ENCODE measurements at places on chromosomes 12 and 14.

GRCh38 chr12:53980802-53981496, 4.0 kb upstream of the HOXC10 start:
- DNase-seq, result no peak

- peak; percentile 81 for DNase-seq
Observed at GRCh38 chr14:63677891-63678379, 36.3 kb upstream of the WDR89 start.

GRCh38 chr12:63362791-63363190, 211.8 kb upstream of the AVPR1A start:
- DNase-seq, result peak; percentile 39

- DNase-seq, result no peak
Observed at GRCh38 chr14:104171029-104171697, 32.8 kb downstream of the KIF26A start.

DNA sequence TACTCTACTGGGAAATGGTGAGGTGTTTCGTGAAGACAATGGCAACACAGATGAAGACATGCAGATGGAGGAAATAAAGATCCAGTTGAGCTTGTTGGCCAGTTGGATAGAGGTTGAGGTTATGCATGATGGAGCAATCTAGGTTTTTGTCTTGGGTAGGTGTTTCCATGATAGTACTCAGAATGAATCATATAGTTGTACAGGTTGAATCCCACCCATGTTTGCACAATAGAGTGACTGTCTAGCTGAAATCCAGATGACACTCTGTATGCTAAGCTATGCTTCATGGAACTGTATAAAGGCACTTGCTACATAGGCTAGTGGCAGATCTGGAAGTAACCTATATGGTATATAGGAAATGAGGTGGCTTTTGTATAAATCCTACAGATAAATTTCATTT, 264.9 kb downstream of the NAV3 start:
- no peak for DNase-seq

- DNase-seq, result no peak
Observed at GRCh38 chr14:102510616-102511520, 1.3 kb upstream of the ANKRD9 start.

DNA sequence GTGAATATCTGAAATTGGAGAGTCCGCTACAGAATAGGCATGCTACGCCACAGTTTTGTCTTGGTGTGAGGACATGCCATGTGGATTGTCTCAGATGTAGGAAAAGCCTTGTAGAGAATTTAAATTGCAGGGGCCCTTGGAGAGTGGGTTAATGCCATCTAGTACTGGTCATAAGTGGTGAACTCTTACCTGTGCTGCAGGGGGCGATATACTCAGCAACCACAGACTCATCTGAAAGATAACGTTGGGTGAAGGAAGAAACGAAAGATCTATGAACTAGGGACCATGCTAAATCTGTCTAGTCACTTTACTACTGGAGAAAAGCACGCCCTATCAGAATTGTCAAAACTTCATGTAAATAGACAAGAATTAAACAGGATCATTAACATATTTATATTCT, 33.7 kb upstream of the A2M start:
- DNase-seq, result no peak

GRCh38 chr14:68714991-68715924, 77.6 kb downstream of the ZFP36L1 start:
- peak; percentile 86 for DNase-seq

- no peak for DNase-seq
Observed at GRCh38 chr12:53179687-53180219, 769 bp upstream of the ZNF740 start.

DNA sequence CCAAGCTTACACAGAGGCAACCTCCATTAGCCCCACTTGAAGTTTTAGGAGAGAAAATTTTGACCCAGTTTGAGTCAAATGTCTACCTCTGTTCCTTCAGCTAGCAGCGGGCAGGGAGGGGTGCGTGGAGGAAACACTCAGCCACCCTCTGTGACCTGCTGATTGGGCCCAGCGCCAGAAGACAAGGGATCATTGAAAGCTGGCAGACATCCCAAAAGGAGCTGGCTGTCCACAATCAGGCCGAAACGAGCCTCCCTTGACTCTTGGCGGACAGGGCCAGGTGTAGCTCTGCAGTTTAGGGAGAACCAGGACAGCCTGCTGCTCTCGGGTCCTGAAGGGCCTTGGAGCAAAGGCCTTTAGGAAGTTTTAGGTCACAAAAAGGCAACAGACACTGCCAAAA, 41.3 kb downstream of the CD9 start:
- no peak for DNase-seq

DNA sequence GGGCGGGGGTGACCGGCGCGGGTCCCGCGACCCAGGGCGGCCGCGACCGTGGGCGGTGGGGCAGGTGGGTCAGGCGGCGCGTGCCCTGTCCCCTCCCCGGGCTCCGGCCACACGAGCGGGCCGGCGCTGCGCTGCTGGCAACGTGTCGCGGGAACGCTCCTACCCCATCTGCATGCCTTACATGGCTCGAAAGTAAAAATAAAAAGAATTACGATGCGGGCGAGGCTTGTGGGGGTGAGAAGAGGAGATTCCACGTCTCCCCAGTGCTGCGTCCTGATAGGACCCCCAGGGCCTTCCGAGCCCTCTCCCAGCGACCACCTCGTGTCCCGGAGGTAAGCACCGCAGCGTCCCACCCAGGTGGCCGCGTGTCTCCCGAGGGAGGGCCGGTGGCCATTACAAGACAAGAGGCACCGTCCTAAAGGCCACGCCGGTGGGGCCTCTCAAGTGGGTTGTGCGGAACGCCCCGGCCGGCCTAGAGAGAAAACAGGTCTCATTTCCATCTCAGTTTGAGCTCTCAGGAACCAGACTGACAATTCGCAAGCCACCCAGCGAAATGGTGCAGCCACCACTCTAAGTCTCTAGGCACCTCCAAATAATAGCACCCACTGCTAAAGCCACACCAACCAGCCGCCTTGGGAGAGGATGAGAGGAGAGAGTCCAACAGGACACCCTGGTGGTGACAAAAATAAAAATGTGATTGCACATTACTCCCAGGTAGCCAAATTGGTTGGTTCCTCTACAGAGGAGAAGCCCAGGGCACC, 612 bp upstream of the FOXN3 start:
- DNase-seq, result peak; percentile 53

DNA sequence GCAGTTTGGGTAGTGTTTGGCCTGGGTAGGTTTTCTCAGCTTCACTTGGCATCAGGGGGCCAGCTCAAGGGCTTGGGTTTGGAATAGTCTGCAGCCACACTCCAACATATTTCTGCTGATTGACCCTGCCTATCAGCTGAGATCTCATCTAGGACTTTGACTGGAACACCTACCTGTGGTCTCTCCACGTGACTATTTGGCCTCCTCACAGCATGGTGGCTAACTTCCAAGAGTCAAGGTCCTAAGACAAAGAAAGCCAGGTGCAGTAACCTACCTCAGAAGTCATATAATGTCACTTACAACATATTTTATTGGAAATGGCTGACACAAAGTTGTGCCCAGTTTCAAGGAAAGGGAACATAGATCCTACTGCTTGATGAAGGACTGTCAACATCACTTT, 481.0 kb downstream of the EGLN3 start:
- no peak for DNase-seq

- no peak for DNase-seq
Observed at GRCh38 chr14:92577321-92577742, 63.8 kb downstream of the RIN3 start.

GRCh38 chr12:2691006-2691344, 103.8 kb upstream of the FKBP4 start:
- peak; percentile 30 for DNase-seq

DNA sequence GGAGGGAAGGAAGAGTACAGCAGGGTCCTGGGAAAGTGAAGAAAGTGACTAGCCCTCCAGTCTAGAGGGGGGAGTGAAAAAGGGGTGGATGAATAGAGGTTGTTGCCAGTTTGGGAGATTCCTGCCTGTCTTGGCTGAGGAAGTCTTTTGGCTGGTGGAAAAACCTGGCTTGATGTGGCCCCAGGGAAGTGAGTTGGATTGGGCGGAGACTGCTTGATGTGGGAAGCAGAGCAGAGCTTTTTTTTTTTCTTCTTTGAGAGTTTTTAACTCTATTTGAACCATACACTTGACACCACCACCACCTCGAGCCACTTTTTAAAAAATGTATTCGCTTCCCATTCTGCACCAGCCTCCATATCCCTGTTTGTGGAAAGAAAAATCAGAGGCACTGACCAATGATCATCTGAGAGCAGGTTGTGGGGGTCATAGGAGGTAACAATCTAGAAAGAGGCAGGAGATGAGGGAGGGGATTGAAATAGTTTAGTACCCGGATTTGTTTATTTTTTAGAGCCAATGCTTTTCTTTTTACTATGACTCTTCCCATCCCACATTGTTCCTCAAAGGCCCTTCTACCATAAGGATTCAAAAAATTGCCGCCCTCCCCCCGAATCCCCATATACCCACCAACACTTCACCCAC, 690 bp upstream of the DTX3 start:
- DNase-seq, result peak; percentile 66

DNA sequence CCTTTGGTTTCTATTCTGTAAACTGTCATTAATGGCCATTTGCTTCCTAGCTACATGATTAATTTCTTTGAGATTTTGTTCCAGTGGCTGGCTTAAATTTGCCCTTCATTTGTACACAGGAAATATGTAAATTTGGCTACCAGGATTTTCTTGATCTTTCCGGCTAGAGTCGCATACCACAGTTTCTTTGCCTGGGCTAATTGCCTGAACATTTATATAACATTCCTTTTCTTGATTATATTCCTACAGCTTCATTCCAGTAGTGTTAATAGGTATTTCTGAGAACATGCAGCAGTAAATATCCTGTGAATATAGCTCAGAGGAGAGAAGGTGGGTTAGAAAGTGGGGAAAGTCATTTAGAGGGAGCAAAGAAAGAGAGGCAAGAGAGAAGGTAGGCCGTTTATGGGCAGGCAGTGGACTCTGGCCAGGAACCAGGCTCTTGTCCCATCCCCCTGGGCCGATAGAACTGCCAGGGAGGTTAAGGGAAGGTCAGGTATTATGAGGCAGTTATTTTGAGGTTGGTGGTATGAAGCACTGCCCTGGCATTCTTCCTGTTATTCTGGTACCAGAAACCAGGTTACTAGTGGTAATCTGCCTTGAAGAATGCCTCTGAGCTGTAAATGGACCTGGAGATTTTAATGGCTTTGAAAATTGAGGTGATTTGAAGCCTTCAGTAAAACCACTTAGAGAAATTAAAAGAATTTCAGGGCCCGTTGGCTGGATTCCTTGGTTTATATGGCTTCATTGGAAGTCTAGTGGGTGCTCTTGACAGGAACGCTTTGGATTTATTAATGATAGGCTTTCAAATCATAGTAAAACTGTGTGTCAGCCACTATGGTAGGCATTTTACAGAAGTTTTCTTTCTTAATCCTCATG, 4.4 kb downstream of the RNF10 start:
- DNase-seq, result peak; percentile 71

GRCh38 chr12:75579552-75579951, 68.1 kb upstream of the KRR1 start:
- DNase-seq, result no peak

DNA sequence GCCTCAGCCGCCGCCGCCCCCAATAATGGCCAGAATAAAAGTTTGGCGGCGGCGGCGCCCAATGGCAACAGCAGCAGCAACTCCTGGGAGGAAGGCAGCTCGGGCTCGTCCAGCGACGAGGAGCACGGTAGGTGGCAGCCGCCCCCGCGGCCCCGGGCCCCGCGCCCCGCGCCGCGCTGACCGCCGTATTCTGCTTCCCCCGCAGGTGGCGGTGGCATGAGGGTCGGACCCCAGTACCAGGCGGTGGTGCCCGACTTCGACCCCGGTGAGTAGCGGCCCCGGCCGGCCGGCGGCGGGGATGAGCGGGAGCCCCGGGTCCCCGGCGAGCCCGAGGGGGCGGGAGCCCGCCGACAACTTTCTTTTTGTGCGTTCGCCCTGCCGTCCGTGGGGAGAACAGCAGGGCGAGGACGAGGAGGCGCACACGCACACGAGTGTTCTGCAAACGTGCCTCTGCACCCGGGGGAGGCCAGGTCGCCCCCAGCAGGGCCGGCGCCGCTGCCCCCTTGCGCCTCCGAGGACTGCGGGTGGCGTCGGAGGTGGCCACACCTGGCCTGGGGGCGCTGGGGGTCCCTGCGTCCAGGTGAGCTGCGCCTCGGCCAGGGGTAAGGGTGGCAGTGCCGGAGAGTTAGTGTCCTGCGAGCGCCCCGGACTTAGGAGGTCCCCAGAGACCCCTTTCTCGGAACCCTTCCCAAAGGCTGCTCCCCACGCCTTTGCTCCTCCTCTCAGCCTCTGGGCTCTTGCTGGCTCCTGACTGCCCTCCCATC, 794 bp downstream of the RCOR1 start:
- DNase-seq, result peak; percentile 49

DNA sequence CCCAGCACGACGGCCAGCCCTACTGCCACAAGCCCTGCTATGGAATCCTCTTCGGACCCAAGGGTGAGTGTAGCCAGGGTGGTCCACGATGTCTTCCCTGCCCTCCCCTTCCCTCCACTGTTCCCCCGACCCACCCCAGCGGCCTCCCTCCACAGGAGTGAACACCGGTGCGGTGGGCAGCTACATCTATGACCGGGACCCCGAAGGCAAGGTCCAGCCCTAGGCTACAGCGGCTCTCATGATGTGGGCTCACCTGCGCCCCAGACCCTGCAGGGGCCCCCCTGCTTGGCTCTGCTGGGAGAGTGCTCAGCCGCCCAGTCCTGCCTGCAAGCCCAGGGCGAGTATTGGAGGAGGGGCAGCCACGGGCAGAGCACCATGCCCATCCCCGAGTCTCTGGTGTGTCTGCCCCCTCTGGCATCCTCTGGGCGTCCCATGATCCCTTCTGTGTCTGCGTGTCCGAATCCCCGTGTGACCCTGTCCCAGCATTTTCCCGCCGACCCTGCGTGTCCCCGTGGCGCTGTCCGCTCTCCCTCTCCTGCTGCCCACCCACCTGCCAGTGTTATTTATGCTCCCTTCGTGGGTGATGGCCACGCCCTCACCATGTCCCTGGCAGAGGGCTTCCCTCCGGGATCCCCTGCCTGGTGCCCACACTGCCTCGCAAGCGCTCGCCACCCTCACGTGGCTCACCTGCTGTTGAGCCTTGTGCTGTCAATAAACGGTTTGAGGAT, 5.0 kb downstream of the CRIP2 start:
- no peak for DNase-seq

GRCh38 chr14:57492859-57493258, 798 bp downstream of the CCDC198 start:
- DNase-seq, result peak; percentile 62

GRCh38 chr14:75363570-75364227, 64.1 kb upstream of the JDP2 start:
- no peak for DNase-seq

GRCh38 chr12:25071366-25071765, 122.5 kb upstream of the BCAT1 start:
- no peak for DNase-seq

- peak; percentile 34 for DNase-seq
Observed at GRCh38 chr12:22318108-22318737, 16.3 kb downstream of the ST8SIA1 start.

- no peak for DNase-seq
Observed at GRCh38 chr12:124893792-124894516, 20.5 kb downstream of the UBC start.

DNA sequence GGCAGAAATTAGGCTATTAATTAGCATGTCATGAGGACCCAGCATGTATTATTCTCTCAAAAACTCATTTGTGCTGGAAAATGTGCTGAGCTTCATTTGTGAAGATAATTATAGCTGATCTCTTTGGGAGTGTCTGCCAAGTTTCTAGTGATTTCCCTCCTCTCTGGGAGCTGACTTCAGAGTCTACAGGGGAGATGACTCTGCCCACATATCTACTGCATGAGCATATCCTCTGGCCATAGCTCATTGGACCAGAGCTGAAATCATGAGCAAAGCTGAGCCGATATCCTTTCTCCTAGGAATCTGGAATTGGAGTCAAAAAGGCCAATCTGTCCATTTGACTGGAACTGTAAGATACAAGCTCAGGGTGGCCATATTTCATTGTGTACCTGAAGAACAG, 5.9 kb downstream of the CCDC198 start:
- peak; percentile 31 for DNase-seq

Data from iris pigment epithelial cell (primary cell).